ENCODE measurements at places on chromosomes 1 and 21. TPM values are rescaled to one million over a fixed set of nuclear protein-coding genes. Genes with fewer than 3 reads are reported as not detected.

SPRR1B gene
- not detected for total RNA-seq

FCGR3B gene
- 74.8 TPM for total RNA-seq

- no peak overlapping the region for H3K27ac ChIP-seq
- no peaks in the 10 kb centered on the region for H3K4me1 ChIP-seq
- no peak for DNase-seq
- no peak overlapping the region for H3K4me3 ChIP-seq
Observed at GRCh38 chr1:234125283-234125682, 220.8 kb downstream of the SLC35F3 start.

GRCh38 chr1:67921725-67922489, 88.6 kb upstream of the GNG12 start:
- no peaks in the 10 kb centered on the region for H3K4me1 ChIP-seq
- no peaks in the 10 kb centered on the region for H3K27me3 ChIP-seq
- DNase-seq: no peak

DNA sequence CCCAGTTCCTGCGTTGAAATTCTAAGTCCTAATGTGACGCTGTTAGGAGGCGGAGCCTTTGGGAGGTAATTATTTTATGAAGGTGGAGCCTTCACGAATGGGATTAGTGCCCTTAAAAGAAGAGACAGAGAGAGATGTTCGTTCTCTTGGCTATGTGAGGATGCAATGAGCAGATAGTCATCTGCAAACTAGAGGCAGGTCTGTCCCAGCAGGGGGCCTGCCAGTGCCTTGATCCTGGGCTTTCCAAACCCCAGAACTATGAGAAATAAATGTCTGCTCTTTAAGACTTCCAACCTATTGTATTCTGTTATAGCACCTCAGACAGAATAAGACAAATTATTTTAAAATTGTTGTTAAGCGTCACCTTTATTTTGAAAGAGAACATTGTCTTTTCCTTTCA, 123.1 kb upstream of the KCNJ6 start:
- peaks cover 7% of the 10 kb centered on the region for H3K27me3 ChIP-seq
- DNase-seq: no peak
- no peak overlapping the region for H3K4me3 ChIP-seq
- H3K36me3 ChIP-seq: no peaks in the 10 kb centered on the region
- H3K27ac ChIP-seq: no peak overlapping the region
- H3K4me1 ChIP-seq: no peaks in the 10 kb centered on the region

THEM5 gene
- not detected for total RNA-seq

PPIAL4G gene
- not detected for total RNA-seq

SLC35F3 gene
- 0.64 TPM for total RNA-seq

- no peak overlapping the region for H3K27ac ChIP-seq
- no peak overlapping the region for H3K4me3 ChIP-seq
- no peaks in the 10 kb centered on the region for H3K4me1 ChIP-seq
- no peak for DNase-seq
Observed at GRCh38 chr1:209815931-209816341, 10.0 kb upstream of the IRF6 start.

- H3K4me1 ChIP-seq: no peaks in the 10 kb centered on the region
- DNase-seq: no peak
- no peak overlapping the region for H3K4me3 ChIP-seq
- no peak overlapping the region for H3K27ac ChIP-seq
Observed at GRCh38 chr1:216833509-216833908, 110.3 kb upstream of the ESRRG start.

DNA sequence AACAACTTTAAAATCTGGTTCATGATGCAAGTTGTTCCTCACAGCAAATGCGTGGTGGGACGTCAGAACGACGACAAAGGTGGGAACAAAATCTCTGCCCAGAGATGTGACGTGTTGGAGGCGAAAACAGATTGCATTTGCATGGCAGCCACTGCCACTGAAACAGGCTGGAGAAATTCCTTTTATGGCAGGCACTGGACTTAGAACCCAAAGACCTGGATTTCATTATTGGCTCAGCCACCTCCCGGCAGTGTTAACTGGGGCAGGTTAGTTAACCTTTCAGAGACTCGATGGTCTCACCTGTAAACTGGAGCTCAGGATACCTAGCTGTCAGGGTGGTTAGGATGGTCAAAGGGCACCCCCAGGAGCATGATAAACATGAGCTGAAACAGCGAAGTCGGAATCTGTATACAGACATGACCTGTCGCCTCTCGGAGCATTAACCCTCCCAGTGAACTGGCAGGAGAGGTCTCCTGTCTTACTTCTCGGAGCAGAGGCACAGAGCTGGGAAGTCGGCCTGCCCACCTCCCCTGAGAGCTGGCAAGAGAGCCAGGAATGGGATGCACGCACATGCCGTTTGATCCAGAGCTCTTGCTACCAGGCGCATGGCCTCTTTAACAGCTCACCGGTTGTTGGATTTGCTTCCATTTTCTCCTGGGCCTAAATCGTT, 59.2 kb upstream of the TARBP1 start:
- DNase-seq: no peak
- no peak overlapping the region for H3K4me3 ChIP-seq
- H3K36me3 ChIP-seq: no peaks in the 10 kb centered on the region
- peaks cover 38% of the 10 kb centered on the region for H3K4me1 ChIP-seq

DNA sequence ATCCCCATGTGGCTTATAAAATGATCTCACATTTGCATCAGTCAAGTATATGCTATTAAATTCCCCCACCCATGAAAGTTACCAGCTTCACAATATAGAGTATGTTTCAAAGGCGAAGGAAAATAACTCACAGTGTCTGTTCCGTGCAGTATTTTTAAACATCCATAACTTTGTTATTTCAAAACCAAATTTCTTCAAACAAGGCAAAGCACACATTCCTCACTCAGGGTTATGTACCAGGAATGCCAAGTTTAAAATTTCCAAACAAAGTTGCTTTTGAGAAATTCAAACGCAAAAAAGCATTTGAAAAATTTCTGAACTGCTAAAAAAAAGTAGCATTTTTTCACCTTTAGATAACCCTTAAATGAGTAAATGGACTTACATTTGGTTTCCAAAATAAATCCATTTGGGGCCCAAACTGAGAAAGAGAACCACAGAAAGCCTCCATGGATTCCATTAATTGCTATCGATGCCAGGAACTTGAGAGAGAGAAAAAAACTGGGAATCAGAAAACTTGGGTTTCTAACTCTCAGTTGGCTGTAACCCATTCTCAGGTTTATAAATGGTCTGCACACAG, 149.5 kb downstream of the SLC30A10 start:
- no peaks in the 10 kb centered on the region for H3K27me3 ChIP-seq
- H3K4me1 ChIP-seq: no peaks in the 10 kb centered on the region
- no peak overlapping the region for H3K4me3 ChIP-seq
- H3K36me3 ChIP-seq: no peaks in the 10 kb centered on the region
- no peak overlapping the region for H3K27ac ChIP-seq
- no peak for DNase-seq

GRCh38 chr1:243916160-243916559, 66.1 kb upstream of the AKT3 start:
- H3K4me1 ChIP-seq: peaks cover 6% of the 10 kb centered on the region
- H3K4me3 ChIP-seq: no peak overlapping the region
- H3K36me3 ChIP-seq: no peaks in the 10 kb centered on the region
- no peak for DNase-seq
- H3K27ac ChIP-seq: no peak overlapping the region
- peaks cover 52% of the 10 kb centered on the region for H3K27me3 ChIP-seq

BEST4 gene
- 0.52 TPM for total RNA-seq

GRCh38 chr1:26533951-26534509, 4.5 kb downstream of the RPS6KA1 start:
- peaks cover 12% of the 10 kb centered on the region for H3K4me1 ChIP-seq
- no peaks in the 10 kb centered on the region for H3K36me3 ChIP-seq
- no peak for DNase-seq
- no peak overlapping the region for H3K4me3 ChIP-seq

DNA sequence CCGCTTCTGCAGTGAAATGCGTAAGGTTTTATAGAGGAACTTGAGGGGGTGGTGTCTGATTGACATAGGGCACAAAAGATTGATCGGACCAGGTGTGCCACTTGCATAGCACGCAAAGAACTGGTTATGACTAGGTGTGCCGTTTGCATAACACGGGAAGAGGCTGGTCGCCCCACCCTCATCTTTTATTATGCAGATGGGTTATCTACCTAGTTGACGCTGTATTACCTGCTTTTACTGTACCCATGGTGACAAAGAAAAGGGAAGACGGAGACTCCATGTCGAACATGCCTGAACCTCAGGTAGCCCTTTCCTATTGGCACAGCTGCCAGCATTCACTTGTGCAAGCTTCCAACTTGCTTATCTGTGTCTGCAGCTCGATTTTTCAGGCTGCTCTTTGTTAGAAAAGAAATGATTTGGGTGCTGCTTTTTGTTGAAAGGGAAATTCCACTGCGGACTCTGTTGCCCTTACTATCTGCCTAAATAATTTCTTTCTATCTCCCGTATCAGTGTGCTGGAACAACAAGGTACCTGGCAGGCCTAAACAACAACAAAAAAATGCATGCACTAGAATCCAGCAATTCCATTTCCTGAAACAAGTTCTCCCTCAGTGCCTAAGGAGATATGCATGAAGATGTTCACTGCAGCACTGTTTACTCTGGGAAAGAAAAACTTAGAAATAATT, 194.4 kb upstream of the KAZN start:
- no peaks in the 10 kb centered on the region for H3K36me3 ChIP-seq
- H3K4me3 ChIP-seq: no peak overlapping the region
- H3K27me3 ChIP-seq: no peaks in the 10 kb centered on the region
- no peak for DNase-seq
- H3K4me1 ChIP-seq: no peaks in the 10 kb centered on the region

All from left lung (tissue), 14 donors.